ENCODE measurements at places on chromosomes 3 and 15. TPM values are rescaled to one million over a fixed set of nuclear protein-coding genes. Genes with fewer than 3 reads are reported as not detected.

DLEC1 gene
- 1.9 TPM for total RNA-seq

RAB43 gene
- total RNA-seq = 33.0 TPM

RPL29 gene
- 948 TPM for total RNA-seq

CELSR3 gene
- 0.64 TPM for total RNA-seq

SNURF gene
- total RNA-seq = 2.6 TPM

UTS2B gene
- total RNA-seq = 1.1 TPM

TPRG1 gene
- 13.6 TPM for total RNA-seq

MOBP gene
- total RNA-seq = not detected

GNAT1 gene
- not detected for total RNA-seq

KBTBD13 gene
- total RNA-seq = not detected

DNA sequence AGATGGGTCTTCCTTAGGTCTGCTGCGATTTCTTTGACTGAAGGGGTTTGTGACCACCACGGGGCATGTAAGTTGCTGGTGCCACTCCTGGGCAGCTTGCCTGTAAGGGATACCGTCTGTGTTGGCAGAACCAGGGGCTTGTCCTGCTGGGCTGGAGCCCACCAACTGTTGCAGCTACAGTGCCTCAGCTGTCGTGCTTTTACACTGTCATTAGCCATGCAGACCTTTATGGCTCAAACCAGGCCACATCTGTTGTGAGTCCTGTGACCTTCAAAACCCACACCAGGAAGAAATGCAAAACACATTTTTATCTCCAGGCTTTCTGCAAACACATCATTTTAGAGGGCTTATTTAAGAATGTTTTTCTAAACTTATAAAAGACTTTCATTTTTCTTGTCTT, 168.7 kb downstream of the PTPRG start:
- no peak for DNase-seq

GRCh38 chr3:12273045-12273695, 15.7 kb upstream of the PPARG start:
- DNase-seq = no peak

- DNase-seq = no peak
Measured at GRCh38 chr3:110656394-110657025, 415.1 kb upstream of the NECTIN3 start.

DNA sequence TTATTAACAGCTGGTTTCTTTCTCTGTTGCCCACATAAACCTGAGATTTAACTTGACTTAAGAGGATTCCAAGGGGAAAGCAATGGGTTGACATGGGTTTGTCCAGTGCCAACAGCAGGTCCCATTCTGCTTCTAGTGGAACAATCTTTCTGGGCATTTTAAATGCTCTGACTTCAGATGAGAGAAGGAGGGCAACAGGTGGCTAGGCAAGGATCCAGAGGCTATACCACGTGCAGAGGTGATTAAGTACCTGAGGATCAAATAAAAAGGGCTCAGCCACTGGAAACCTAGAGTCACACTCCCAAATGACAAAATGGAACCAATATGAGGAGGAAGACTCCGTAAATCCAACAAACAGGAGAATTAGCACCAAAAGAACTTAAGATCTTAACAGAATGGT, 28.5 kb downstream of the CMTM6 start:
- DNase-seq = no peak

- no peak for DNase-seq
Measured at GRCh38 chr15:69750253-69750652, 297.6 kb downstream of the RPLP1 start.

- no peak for DNase-seq
Measured at GRCh38 chr15:38671675-38672254, 107.2 kb upstream of the RASGRP1 start.

GRCh38 chr15:67369359-67369998, 114.9 kb downstream of the IQCH start:
- no peak for DNase-seq

GRCh38 chr3:139906418-139906817, 28.6 kb upstream of the CLSTN2 start:
- DNase-seq = no peak

- no peak for DNase-seq
Measured at GRCh38 chr3:71994203-71994602, 209.3 kb upstream of the PROK2 start.

DNA sequence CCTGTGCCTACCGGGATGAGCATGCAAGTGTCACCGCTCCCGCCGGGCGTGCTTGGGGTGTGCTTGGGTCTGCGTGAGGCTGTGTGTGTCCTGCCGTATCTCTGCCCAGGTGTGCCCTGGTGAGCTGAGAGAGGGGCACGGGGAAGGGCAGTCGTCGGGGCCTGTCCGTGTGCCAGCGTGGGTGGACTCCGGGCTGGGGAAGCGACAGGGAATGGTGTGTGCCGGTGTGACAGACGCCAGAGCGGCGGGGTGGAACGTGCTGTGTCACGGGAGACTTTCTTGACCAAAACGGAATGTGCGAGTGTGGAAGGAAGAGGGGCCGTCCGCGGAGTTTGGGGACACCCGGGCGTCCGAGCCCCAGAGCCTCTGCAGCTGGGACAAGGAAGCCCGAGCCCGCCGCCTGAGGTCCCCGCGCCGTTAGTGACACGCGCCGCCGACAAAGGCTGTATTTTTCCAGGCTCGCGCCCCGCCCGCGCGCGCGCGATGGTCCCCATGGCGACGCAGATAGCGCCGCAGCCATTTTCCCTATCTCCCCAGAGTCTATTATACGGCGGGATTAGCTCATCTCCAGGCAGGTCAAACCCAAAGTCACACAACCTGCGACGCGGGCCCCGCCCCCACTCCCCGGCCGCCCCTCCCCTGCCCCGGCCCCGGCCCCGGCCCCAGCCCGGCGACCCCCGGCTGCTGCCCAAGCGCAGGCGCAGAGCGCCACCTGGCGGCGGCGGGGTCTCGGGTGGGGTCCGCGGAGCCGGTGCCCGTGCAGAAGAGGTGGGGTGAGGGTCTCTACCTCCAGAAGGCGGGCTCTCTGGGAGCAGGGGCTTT, 4.5 kb upstream of the GATA2 start:
- DNase-seq = peak; percentile 69

- DNase-seq = no peak
Measured at GRCh38 chr15:46786590-46787285, 930.6 kb upstream of the SEMA6D start.

GRCh38 chr3:98779541-98780335, 16.6 kb downstream of the ST3GAL6 start:
- no peak for DNase-seq

DNA sequence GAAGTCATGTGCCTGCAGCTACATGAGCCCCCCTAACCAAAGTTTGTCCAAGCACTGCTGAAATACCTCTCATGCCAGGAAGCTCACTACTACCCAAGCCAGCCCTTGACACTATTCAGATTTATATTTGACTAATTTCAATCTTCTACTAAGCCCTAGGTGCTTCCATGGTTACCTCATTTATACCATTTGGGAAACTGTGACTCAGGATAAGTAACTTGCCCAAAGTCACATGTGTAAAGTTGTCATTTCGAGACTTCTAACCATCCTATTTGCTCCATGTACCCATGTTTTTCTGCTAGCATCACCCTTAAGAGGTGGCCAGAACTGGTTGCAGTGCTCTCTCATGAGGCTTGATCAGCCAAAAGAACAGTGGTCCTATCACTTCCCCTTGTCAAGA, 20.7 kb upstream of the TIMP4 start:
- DNase-seq = no peak

DNA sequence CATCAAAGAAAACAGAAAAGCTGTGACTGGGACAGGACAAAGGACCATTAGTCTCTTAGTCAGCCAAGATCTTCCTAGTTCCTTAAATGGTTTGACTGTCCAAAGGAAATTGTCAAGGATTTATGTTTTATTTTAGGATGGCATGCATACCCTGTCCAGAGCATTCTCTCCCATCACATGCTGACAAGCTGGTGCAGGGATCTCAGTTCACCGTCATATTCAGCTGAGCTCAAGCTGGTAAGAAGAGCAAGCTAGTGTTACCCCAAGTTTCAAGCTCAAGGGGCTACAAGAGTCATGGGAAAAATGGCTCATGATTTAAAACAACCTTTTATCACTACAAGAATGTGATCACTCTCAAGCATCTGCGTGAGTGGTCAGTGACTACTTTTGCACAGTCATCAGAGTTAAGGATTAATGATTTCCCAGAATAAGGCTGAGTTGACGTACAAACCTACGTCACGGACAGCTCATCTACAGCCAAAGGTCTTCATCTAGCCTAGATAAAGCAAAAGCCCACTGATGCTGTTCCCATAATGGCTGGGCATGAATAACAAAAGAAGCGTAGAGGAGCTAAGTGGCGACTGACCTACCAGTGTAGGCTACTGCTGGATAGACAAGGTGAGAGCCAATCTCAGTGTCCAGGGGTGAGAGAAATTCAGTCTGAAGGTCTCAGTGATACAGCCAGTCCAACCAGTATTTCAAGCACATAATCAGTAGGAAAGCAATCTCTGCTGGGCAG, 157.5 kb downstream of the GABRB3 start:
- no peak for DNase-seq

DNA sequence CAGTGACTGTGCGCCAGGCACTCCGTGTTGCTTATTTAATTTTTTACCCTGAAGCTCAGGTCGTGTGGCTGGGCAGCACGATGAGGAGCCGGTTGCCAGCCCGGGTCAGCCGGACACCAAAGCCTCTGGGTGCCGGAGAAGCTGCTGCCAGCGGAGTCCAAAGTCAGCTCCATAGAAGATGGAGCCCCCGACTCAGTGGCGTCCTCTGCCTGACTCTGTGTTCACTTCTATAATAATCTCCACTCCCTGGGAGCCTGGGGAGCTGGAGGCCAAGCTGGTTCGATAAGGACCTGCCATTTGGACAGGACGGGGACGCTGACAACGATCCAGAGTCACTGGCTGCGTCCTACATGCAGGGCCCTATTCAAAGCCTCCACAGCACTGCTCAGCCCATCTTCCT, 78.6 kb downstream of the VGLL4 start:
- DNase-seq = no peak

GRCh38 chr15:36978126-36978525, 122.2 kb downstream of the MEIS2 start:
- DNase-seq = no peak

GRCh38 chr3:30688776-30689641, 82.6 kb downstream of the TGFBR2 start:
- DNase-seq = no peak

GRCh38 chr15:69305204-69305931, 6.7 kb downstream of the PAQR5 start:
- no peak for DNase-seq

GRCh38 chr3:50405249-50405648, 45.9 kb upstream of the TMEM115 start:
- DNase-seq = no peak

- DNase-seq = no peak
Measured at GRCh38 chr15:28994142-28994830, 108.5 kb downstream of the APBA2 start.

- DNase-seq = no peak
Measured at GRCh38 chr15:39886418-39886817, 33.6 kb downstream of the GPR176 start.

DNA sequence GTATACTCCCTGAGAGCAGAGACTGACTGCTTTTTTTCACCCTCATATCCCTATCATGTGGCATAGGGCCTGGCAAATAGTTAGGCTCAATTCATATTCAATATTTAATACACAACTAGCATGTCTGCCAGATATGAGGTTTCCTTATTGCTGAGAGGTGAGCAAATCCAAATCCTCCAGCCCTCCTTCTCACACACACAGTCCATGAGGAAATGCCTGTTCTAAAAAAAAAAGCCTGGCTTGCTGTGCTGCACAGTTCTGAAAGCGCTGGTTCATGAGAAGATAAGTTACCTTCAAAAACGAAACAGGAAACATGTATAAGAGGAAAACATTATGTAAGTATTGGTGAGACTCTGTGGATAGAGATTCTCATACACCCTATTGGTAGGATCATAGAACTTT, 15.5 kb upstream of the ACAP2 start:
- DNase-seq = no peak

DNA sequence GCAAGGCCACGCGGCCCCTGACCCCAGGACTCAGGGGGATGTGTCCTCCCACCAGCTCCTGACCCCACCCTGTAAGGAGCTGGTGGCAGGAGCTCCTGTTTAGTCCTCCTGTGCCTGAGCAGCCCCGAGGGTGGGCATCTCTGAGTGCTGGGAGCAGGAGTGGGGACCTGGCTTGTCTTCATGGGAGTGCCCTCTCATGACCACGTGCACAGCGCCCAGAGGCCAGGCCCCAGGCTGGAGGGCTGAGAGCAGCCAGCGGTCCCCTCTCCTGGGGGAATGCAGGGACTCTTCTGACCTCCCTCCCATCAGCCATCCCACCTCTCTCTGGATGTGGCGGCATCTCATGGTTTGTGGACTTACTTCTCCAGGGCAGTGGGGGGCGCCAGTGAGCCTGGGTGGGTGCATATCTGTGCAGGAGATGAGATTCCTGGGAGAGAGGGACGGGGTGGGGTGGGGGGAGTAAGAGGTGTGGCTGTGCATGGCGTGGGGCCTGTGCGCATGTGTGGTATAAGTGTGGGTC, 205.6 kb downstream of the TBC1D2B start:
- no peak for DNase-seq

GRCh38 chr3:10952525-10952924, 40.0 kb upstream of the SLC6A1 start:
- DNase-seq = no peak

DNA sequence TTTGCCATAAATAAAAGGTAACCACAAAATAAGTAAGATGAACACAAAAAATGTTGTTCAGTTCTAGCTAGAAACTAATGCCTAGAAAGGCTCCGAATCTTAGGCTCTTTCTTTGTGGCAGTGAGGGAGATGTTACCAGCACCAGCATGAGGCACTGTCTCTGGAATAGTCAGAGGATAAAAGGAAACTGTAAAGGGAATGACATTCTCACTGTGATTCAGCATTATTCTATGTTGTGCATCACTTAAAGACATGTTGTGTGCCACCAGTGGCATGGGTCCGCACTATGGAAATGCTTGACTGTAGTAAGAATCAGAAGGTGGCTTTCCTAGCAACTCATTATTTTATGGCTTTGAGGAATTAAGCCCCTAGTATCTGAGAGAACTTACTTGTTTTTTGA, 70.8 kb downstream of the SEC22A start:
- DNase-seq = no peak

- DNase-seq = no peak
Measured at GRCh38 chr15:75431270-75431669, 20.2 kb downstream of the SIN3A start.

DNA sequence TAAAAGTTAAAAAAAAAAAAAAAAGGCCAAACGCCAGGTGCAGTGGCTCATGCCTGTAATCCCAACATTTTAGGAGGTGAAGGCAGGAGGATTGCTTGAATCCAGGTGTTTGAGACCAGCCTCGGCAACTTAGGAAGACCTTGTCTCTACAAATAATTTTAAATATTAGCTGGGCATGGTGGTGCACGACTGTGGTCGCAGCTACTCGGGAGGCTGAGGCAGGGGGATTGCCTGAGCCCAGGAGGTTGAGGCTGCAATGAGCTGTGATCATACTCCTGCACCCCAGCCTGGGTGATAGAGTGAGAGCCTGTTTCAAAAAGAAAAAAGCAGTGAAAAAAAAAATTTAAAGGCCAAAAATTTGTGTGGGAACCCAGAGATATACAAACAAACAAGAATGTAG, 2.7 kb upstream of the DLEC1 start:
- peak; percentile 59 for DNase-seq

DNA sequence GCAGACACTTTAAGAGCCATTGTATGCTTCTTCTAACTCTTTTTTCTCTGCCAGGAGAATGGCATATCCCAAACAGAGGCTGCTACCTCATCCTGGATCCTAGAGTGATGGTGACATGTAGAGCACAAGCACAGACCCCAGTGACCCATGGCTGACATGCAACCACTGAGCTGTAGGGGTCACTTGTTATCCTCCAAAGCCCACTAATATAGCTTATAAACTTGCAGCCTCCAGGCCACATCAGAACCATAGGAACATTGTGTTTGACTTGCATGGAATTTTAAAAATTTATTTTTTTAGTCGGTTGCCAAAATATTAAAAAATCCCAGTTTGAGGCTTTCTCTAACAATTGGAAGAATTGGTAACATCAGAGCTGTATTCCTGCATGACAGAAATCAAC, 283.0 kb upstream of the WNT5A start:
- no peak for DNase-seq
